Amygdala (tissue), 56 donors: ENCODE measurements at places on chromosomes 16 and 17.
A peak's percentile ranks its signal among the peaks of the same experiment; 100 is the strongest.

DNA sequence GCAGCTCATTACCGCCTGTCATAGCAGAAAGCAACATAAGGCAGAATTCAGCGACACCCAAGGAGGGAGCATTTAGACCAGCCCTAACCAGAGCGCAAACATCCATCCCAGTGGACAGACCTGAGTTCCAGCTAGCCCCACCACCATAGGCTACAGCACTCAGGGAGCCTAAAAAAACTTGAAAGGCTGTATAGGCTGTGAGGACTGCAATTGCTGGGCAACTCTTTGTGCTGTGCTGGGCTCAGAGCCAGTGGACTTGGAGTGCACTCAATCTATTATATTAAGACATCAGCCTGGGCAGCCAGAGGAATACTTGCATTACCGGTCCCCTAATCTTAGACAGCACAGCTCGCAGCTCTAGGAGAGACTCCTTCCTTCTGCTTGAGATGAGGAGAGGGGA, 207.3 kb downstream of the KIF2B start:
- no peak for DNase-seq

DNA sequence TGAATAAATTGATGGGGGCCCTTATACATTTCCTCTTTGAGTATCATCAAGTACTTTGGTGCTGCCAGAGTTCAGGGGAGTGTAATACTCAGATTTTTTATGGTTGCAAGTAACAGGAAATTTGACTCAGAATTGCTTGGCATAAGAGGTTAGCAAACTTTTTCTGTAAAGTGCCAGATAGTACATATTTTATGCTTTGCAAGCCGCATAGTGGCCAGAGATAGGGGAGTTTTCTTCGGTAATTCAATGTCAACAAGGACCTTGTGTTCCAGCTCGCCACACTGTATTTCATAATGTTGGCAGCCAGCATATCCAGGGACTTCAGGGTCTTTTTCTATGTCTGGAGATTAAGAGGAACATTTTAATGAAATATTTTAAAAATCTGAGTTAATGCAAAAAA, 51.0 kb upstream of the MARCHF10 start:
- no peak for DNase-seq

- DNase-seq, result no peak
Observed at GRCh38 chr16:85253084-85253941, 141.0 kb upstream of the CIBAR2 start.

GRCh38 chr17:48577946-48578615, at the start of gene HOXB4:
TSS of gene HOXB4 (minus strand) at chr17:48578350. CDS start at chr17:48578319, 31 bp downstream.
- DNase-seq, result no peak

GRCh38 chr17:32461853-32462617, 17.7 kb downstream of the PSMD11 start:
- DNase-seq, result no peak

DNA sequence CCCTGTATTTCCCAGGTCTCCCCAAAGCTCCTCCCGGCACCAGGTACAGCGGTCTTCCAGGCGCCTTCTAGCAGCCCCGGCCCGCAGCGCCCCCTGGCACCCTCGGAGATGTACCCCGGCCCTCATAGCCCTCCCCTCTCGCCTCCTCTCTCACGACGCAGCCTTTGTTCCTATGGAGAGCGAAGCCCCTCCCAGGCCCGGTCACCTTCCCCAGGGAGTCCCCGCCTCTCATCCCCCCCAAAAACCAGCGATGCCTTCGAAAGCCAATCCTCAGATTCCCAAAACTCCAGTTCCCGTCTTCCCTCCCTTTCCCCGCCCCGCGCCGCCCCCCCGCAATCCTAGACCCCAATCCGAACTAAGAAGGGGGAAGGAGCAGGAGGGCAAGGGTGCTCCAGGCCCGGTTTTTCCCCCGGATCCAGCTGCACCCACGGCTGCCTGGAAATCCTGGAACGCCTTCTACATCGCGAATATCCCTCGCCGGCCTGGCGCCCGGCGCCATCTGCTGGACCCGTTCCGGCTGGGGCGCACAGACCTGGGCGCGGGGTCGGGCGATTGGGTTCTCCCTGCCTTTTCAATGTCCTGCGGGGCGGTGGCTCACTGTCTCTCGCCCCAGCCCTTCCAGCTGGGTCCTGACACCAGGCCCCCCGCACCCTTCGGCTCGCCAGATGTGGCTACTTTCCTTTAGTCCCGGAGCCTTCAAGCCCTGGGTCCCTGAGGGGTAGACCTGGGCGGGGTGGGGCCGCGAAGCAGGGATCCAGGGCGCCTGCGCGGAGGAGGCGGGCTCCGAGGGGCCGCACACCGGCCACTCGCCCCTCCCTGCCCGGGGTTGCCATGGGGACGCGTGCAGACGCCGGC, at the start of gene DNAH2:
Gene DNAH2 (plus strand): TSS at position 844 of the 855 bp plus-strand sequence. CDS start 1,991 bp downstream, outside the sequence.
- peak; percentile 87 for DNase-seq

DNA sequence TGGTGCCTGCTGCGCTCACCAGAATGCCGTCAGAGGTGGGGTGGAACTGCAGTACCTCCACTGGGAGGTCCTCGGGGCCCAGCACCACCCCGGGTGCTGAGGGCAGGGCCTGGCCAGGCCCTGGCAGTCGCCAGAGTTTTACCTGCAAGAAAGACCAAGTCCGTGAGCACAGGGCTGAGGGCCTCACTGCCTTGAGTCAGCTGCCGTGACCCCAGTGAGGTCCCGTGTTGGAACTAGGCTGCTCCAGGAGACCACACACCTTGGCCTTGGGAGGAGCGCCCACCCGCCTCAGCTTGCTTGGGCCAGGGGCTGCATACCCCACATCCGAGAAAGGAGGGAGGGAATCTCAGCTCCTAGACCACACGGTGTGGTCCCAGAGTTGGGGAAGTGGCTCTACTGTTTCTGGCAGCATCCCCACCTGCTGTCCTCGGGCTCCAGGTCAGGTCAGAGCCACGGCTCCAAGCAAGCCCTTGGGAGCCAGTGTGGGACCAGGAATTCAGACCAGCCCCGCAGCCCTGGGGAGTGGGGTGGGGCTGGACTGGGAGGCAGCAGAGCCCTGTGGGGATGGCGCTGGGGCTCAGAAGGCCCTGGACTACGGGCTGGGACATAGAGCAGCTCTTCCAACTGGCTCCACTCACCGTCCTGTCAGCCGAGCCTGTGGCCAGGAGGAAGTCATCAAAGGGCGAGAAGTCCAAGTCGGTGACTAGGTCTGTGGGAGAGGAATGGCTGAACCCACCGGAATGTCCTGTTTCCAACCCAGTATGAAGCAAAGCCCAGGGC, 8.7 kb downstream of the CORO7 start:
- DNase-seq, result no peak

DNA sequence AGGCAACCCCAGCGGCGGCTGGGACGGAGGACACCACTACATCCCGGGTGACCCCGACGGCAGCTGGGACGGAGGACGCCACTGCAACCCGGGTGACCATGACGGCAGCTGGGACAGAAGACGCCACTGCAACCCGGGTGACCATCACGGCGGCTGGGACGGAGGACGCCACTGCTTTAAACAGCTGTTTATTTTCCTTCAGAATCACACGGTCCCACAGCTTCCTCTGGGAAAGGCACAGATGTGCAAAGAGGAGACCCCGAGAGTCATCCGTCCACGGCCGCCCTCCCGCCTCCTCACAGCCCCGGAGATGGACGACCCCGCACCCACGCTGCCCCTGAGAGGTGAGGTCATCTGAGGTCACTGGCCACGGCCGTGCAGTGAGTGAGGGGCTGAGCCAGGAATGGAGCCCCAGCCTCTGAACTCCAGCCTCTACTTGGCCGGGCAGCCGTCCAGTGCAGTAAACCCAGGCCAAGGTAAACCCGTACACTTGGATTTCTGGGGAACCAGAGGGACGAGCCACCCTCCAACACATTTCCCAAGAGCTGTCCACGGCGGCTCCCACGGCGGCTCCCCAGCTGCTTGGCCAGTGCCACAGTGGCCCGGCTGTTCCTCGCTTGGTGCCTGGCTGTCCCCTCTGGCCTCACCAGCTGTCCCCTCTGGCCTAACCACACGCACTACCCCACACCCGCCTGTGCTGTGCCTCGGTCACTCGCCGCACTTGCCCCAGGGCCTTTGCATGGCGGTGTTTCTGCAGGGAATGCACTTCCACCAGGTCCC, 43.2 kb upstream of the PABPN1L start:
- DNase-seq, result no peak

GRCh38 chr17:48740537-48740936, 12.0 kb upstream of the HOXB13 start:
- no peak for DNase-seq

DNA sequence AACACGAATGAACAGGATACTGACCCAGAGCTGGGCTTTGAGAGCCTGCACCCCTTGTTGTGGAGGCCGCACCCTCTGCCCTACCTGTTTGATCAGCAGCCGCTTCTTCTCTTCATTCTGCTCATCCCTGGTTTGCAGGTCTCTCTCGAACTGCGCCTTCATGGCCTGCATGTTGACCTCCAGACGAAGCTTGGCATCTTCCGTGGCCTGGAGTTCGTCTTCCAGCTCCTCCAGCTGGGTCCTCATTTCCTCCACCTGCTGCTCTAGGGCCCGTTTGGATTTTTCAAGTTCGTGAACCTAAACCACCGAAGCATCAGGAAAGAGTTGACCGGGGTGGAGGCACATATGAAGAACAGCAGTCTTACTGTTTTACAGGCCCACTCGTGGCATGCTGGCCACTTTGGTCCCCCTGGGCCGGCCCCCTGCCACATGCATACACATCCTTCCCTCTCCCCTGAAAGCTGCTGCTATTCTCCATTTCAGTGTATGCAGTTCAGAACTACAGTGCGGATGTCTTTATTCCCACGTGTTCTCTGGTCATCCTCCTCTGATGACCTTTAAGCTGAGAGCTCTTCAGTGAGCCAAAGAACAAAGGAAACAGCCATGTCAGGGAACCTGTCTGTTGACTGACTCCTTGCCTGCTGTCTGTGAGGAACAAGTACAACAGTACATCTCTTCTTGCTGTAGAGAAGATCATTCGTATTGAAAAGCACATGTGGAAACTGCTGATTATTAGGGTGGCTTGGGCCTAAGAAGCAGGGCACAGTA, 54.8 kb downstream of the NDEL1 start:
- DNase-seq, result no peak

GRCh38 chr17:41959336-41960095, 7.1 kb upstream of the CNP start:
- peak; percentile 12 for DNase-seq

DNA sequence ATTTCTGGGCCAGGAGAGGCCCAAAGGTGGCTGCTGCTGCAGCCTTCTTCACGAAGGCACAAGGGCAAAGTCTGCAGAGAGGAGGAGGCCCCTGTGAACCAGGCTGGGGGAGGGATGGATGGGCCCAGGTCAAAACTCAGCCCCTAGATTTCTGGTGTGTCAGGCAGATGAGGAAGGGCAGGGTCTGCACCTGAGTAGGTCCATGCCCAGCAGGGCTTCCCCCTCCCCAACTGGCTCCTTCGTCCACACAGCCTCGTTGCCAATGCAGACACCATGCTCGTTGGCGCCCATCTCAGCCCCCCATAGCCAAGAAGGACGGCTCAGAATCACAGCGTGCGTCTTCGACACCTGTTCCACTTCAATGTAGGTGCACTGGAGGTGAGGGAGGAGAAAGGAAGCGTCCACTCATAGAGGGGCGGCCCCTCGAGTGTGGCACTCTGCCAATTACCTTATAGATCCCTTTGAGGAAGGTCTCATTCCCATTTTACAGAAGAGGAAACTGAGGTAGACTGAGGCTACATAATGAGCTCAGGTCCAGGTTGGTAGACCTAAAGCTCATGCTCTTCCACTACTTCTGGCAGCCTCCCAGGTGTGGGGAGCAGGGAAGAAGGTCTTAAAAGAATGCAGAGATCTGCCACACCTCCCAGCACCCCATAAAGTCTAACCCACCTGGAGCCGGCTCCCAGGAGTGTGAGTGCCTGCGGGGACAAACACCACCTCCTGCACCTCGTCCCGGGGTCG, 902 bp downstream of the SCRN2 start:
- DNase-seq, result no peak

DNA sequence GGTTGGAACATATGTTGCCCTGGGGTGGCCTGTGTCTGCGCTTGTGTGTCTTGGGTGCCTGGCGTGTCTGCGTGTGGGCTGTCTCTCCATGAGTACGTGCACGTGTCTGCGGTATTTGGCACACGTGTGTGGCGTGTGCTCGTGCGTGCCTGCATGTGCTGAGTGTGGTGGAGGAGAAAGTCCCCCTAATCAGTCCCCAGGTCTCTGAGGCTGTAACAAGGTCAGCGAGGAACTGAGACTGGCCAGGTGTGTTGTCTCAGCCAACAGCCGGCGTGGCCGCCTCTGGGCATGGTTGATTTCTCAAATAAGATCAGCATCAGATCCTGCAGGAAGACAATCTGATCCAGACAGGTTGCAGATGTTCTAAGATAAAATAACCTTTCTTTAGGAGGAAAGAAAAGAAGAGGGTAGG, 3.5 kb upstream of the CPNE7 start:
- DNase-seq, result no peak

DNA sequence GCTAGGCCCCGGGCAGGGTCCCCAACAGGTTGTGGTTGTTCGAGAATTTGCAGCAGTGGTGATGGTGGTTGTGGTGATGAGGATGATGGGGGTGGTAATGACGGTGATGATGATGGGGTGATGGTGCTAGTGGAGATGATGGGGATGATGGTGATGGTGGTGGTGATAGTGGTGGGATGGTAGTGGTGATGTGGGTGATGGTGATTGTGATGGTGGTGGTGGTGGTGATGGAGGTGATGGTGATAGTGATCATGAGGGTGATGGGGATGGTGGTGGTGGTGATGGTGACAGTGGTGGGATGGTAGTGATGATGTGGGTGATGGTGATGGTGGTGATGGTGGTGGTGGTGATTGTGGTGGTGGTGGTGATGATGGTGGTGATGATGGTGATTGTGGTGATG, 343.3 kb downstream of the SEC14L1 start:
- no peak for DNase-seq

GRCh38 chr17:1299552-1300370, 20.3 kb downstream of the TRARG1 start:
- DNase-seq, result no peak

GRCh38 chr17:29560316-29560715, 6.5 kb downstream of the ABHD15 start:
- DNase-seq, result no peak

GRCh38 chr16:28140788-28141618, 70.8 kb downstream of the XPO6 start:
- no peak for DNase-seq

- DNase-seq, result no peak
Observed at GRCh38 chr17:12979826-12980500, 37.9 kb downstream of the ELAC2 start.

DNA sequence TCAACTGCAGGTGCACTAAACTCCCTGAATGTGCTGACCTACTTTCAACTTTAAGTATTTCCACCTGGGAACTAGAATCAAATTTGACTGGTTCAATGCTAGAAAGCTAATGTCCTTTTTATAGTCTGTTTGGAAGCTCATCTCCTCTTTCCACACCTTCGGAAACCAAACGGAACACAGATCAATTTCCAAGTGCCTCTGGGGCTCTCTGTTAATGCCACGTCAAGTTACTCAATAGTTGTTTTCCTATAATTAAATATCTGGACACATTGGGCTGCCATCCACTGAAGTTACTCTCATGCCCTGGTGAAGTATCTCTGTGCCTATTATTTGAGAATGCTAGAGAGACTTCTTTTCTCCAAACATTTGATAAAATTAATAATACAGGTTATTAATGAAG, 29.7 kb downstream of the ABAT start:
- DNase-seq, result no peak

DNA sequence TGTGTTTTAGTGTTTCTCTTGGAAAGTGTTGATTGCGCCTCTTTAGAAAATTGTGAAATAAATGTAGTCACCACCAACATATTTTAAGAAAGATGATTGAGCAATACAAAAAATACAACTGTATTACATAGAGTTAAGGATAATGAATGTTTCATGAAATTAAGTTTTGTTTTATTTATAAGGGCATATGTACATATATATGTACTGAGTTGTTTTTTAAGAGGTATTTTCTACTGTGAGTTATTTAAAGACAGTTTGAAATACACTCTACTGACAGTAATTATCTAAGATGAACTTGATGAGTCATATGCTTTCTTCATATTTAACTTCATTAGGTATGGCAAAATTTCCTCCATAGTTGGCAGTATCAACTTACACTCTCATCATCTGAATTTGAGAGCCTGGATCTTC, 411.7 kb downstream of the HS3ST3B1 start:
- DNase-seq, result no peak
